Activated CD8-positive, alpha-beta memory T cell treated with anti-CD3 and anti-CD28 coated beads, Interleukin-2, amount 50 U/mL, for 48 hours (primary cell): ENCODE measurements at places on chromosomes 12 and 14.

DNA sequence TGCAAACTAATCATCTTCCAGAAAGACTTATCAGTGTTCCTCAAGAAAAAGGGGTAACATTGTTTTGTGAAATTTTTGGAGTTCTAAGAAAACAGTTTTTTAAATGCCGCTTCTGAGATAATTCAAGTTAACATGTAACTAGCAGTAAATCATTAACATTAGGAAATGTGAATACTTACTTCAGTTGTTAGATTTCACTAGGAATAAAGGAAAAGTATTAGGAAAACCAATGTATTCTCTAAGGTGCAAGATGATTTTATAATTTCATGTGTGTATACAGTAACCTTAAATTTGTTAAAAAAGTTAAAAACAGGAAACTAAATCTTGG is 36.8 kb downstream of the PAPOLA start:
- no peak for DNase-seq

DNA sequence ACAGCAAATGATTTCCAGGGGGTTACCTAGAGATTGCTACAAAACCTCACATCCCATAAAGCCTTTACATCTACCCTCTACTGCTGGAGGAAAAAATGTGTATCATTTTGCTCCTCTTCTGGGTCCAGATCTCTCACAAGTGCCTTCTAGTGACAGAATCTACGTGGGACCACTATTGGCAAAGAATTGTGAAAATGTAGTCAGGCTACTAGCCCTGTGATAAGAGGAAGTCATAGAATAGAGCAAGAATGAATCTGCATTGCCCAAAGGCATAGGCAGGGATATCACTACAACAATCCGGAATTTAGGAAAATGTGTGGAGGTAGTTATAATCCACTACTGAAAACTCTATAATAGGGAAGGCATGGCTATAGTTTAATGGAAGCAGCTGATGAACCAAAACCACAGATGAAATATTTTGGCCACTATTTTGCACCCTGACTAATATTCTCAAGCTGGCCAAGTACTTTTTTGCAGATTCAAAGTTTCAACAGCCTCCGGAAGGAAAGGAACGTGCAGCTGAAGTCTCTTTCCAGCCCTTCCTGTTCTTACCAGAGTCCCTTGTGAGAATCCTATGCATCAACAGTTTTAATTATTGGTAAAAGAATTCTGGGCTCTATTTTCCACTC is 176.8 kb downstream of the PHLDA1 start:
- DNase-seq, result no peak

- no peak for DNase-seq
These were observed 27.4 kb downstream of the NOS1 start for GRCh38 chr12:117334051-117334450.

DNA sequence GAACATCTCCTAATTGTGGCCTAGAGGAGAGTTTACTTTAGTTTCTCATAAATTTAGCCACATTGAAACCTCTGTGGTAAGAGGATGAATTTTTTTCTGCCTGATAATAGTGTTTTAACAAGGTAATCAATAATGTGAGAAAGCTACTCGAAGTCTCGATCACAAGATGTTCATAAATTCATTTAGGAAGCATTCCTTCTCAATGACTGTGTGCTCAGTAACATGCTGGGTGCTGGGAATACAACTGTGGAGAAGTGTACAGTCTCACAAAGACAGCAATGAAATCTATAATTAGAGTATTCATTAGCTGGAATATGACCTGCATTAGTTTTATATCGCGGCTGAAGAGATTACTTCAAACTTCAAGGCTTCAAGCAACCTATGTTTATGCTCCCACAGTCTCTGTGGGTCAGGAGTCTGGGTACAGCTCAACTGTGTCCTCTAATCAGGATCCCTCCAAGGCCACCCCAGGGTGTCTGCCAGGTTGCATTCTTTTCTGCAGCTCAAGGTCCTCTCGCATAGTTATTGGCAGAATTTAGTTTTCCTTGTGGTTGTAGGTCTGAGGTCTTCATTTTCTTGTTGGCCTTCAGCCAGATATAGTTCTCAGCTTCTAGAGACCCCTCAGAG is 167.6 kb downstream of the ANO4 start:
- no peak for DNase-seq

DNA sequence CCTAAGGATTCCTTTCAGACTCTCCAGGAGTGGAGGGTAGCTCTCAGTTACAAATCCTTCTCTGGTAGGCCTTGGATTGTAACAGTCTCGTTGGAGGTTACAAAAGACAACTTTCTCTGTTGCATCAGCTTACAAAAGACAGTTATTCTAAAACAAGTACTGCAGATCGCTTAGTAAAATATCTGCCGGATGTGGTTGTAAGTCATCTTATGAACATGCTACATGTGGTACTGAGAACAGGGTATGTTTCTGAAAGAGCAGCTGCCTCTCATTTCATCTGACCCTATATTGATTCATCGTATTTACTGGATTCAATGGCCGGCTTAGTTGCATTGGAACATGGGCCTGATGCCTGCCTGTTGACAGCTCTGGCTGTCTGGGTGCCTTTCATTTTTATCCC is 157.4 kb downstream of the PTCSC3 start:
- DNase-seq, result no peak

DNA sequence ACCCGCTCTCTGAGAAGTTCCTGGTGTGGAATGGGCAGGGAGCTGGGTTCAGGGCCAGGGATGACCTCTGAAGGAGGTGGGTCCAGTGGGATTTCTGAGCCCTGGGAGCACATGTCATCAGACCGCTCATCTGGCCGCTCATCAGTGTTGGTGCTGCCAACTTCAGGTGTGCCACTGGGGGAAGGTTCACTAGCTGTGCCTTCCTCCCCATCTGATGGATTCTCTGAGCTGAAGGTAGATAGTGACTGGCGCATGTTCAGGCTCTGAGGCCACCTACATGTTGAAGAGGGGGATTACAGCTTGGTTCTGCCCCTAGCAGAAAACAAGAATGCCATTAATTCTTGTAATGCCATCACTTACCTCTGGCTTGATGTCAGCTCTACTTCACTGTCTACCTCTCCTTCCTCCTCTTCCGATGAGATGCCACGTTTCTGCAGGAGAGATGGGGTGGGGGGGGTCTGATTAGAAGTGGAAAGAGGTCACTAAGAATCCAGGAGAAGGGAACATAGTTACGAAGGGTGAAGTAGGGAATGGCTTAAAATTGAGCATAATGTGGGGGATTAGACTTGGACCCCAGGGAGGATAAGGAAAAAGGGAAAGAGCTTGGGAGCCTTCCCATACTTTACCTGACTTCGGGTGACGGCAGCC is 17.2 kb downstream of the MAP3K12 start:
- DNase-seq, result peak; percentile 56

DNA sequence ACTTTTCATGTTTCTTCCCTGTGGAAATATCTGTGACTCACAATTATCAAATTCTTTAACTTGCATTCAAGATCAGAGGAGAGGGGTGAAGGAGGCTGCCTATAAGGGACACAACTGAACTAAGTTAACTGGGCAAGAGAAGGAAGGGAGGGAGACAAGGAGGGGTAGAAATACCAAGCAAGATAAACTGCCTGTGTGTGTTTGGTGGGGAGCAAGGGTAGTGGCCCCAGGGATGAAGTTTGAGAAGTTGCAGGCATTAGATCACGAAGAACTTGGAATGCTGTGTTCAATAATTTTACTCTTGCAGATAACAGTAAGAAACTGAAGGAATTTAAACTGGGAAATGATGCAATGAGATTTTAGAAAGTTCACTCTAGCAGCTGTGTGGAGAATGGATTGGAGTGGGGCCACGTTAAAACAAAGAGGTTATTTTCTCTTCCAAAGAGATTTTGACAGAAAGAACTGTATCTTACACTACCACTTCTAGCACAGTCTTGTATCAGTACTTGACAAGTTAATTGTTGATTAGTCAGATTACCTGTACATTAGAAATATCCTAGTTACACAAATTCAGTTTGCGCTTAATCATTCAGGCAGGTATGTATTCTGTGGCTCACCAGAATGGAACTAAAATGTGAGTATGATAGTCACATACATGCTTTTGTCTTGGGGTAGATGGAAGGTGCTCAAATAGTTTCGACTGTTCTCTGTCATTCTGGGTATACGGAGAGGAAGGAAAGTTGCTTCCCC is 7.4 kb downstream of the PKP2 start:
- no peak for DNase-seq

GRCh38 chr12:1843641-1844005 is 23.3 kb downstream of the LRTM2 start:
- DNase-seq, result no peak

DNA sequence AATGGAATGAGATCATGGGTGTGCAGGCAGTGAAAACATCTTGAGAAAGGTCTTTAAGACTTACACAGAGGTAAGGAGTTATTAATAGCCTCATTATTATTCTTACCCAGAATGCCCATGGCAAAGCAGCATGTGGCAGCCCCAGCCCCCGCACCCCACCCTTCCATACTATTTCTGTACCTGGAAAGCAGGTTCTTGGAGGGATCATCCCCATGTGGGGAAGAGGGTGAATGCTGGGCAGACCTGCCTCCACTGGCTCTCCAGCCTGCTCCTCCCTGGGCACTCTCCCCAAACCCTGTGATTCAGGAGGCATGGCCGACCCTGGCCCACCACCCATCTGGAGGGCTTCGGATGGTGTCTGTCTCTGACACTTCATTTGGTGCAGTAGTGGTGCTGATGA is 28.3 kb downstream of the NPC2 start:
- DNase-seq, result no peak

DNA sequence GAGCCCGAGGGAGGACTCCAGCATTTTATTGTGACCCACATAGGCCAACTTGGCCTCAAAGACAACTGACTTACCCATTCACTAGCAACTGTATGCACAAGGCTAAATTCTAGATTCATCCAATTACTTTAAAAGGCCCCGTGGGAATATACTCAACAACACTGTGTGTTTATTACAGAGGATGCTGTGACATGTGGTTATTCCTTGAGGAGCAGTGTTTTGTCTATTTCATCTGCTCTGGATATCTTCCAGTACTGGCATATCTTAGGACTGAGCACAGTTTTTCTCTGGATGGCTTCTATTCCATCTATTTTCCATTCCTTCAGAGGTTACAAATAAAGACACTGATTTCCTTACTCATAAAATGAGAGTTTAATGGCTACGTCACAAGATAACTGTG is 87.2 kb upstream of the KRAS start:
- DNase-seq, result no peak

GRCh38 chr12:4030929-4031702 is 157.9 kb upstream of the PARP11 start:
- peak; percentile 88 for DNase-seq

GRCh38 chr12:29320295-29321085 is 60.5 kb downstream of the ERGIC2 start:
- no peak for DNase-seq

DNA sequence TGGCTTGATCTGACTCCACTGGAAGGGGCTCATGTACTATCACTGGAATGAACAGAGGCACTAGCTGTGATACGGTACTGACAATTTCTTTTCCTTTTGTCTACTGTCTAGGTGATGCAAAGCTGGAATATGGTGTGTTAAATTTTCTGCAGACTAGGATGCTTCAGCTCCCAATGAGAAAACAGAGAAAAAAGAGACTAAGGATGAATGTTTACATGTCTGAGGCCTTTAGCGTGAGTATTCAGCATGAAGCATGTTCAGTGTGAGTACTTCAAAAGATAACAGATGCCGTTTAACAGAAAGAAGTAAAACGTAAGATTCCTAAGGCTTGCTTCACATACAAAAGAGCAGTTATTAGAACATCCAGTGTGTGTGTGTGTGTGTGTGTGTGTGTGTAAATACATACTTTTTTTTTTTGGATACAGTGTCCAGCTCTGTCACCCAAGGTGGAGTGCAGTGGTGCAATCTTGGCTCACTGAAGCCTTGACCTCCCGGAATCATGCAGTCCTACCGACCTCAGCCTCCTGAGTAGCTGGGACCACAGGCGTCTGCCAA is 92.3 kb upstream of the FERMT2 start:
- no peak for DNase-seq

DNA sequence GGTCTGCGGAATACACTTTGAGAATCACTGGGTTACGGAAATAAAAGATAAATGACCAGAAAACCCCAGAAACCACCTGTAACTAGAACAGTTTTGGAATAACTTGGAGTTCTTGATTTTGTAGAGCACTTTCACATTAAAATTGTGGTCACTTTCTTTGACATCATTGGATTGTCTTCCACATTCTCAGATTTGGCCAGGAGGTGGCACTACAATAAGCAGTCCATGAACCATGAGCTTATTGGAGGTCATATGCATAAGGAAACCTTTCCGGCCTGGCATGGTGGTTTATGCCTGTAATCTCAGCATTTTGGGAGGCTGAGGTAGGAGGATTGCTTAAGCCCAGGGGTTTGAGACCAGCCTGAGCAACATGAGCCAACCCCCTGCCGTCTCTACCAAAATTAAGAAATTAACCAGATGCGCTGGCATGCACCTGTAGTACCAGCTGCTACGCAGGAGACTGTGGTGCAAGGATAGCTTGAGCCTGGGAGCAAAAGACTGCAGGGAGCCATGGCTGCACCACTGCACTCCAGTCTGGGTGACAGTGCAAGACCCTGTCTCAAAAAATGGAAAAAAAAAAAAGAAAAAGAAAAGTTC is 107.7 kb upstream of the CAND1 start:
- DNase-seq, result no peak

DNA sequence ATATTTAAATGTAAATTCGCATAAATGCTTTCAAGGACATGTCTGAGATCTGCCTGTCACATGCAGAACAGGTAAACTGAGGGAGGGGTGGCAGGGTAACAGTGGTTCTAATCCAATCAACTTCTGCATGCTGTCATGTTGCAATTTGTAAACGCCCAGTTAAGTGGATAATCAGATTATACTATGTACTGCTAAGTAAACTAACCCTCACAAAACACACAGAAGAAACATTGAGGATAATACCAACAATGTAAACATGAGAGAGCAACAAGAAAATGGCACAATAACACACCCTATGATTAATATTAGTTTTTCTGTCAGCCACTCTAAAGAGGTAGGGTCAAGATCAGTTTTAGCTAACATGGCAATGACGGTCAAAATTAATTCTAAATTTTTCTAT is 123.7 kb downstream of the KIF21A start:
- no peak for DNase-seq

DNA sequence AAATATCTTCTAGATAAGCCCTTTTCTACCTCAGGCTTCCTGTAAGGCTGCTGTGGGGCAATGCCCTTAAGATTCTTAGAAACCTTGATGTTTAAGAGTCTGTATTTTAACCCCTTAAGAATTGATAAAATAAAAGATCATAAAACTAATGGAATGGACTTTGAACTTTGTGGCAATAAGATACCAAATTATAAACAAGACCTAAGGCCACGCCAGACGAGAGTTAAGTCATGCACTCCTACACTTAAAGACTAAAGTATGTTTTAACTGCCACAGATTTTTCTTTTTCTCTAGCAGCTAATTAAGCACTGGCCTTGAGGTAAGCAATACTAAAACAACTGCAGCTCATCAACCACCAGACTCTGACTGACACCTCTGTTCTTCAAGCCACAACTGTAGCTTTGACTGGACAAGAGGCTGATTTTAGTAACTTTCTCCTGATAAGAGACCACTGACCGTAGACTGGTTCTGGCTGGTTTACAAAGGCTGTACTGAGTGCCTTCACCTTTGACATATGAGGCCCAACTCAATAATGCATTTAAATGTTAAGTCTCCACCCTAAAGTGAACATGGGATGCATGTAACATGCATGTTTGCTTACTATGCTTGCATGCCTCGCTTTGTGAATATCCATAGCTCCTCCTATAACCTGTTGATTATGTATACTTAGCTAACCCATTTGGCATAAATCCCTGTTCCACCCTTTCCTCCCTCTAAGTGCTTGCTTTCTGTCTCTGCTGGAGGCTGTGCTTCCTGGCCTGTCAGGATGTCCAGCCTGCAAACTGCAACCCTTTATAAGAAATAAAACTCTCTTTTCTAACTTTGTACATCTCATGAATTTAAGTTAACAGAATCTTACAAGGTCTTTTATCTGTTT is 71.9 kb downstream of the KLHL28 start:
- no peak for DNase-seq

- peak; percentile 30 for DNase-seq
These were observed 13.6 kb upstream of the EMP1 start for GRCh38 chr12:13182881-13183280.
